ENCODE measurements at places on chromosomes 7 and 10. TPM values are rescaled to one million over a fixed set of nuclear protein-coding genes. Genes with fewer than 3 reads are reported as not detected.

ANXA8 gene
- not detected for total RNA-seq

PDK4 gene
- 13.2 TPM for total RNA-seq

CCL24 gene
- total RNA-seq: not detected

TMEM225B gene
- not detected for total RNA-seq

PRKCQ gene
- 0.33 TPM for total RNA-seq

GET4 gene
- 44.2 TPM for total RNA-seq

FAM204A gene
- total RNA-seq: 77.0 TPM

KIAA1217 gene
- total RNA-seq: 0.88 TPM

NPY4R gene
- total RNA-seq: not detected

SPDYE2 gene
- total RNA-seq: not detected

CLDN15 gene
- total RNA-seq: 3.6 TPM

DPYSL4 gene
- 14.1 TPM for total RNA-seq

RNF32 gene
- 0.14 TPM for total RNA-seq

- no peak for DNase-seq
Observed at GRCh38 chr10:100829933-100830727, 82.6 kb upstream of the SLF2 start.

DNA sequence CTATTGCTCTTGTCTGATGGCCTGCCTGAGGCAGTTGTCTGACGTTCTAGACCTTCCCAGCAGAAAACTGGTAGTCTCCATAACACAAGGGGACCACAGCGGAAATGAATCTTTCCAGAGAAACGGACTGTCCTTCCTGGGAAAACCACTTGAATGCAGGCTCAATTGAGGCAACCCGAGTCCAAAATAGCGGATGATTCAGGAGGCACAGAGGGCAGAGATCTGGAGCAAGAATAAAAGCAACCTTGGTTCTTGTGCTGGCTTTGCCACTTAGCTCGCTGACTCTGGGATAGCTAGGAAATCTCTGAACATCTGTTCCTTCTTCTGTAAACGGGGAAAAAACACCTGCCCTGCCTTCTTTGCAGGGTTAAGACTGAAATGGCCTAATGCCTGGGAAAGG is 178.8 kb downstream of the NEURL1 start:
- no peak for DNase-seq

DNA sequence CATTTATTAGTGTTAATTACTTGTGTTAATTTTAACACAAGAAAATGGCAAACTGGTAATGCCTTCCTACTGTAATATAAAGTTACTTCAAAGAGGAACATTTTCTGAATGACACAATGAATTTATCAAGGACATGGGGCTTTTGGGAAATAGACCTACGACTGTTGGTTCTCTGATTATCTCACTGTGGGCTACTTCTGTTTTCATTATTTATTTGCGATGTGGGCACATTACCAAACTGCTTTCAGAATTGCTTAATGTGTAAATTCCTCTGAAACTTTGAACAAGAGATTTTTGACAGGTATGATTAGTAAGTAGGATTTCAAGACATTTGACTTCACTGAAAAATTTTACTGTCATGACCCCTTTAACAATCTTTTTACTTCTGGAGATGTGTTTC is 535.6 kb downstream of the CNTNAP2 start:
- no peak for DNase-seq

DNA sequence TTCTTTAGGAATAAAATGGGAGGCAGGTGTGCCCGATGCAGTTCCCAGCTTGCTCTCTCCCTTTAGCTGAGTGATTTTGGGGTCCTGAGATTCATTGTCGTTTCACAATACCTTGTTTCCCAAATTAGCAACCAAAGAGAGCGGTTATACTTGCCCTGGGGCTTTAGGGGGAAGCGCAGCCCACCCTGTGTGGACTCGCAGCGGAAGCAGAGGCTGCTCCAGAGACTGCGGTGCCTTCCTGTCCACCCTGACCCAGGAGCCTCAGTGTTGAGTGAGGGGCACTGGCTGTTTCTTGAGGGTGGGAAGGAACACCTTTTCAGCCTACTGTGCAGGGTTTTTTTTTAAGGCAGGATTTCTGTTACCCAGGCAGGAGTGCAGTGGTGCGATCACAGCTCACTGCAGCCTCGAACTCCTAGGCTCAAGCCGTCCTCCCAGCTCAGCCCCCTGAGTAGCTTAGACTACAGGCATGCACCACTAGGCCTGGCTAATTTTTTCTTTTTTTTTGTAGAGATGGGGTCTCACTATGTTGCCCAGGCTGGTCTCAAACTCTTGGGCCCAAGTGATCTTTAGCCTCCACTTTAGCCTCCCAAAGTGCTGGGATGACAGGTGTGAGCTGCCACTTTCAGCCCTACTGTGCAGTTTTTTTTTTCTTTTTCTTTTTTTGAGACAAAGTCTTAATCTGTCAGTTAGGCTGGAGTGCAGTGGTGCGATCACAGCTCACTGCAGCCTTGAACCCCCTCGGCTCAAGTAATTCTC is 67.0 kb downstream of the DNAJB6 start:
- DNase-seq: no peak

- DNase-seq: no peak
Observed at GRCh38 chr10:101136007-101136707, 5.1 kb downstream of the TLX1 start.

DNA sequence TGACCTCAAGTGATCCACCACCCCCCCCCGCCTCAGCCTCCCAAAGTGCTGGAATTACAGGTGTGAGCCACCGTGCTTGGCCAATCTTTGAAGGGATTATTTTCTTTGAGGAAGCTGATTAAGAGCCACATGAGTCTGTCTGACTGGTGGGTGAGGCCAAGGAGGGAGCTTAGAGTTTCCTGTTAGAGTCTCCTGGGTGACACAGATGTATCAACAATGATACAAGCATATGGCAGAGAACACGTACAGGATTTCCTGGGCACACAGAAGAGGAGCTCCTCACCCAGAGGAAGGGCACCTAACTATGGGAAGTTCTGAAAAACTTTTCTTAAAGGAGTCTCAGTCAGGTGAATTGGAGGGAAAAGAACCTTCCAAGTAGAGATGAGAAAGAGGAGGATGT is 69.4 kb downstream of the GOLGA7B start:
- no peak for DNase-seq

GRCh38 chr10:3848775-3849635 is 64.0 kb upstream of the KLF6 start:
- no peak for DNase-seq

- DNase-seq: no peak
Observed at GRCh38 chr7:26543340-26543739, 251.7 kb downstream of the SNX10 start.

DNA sequence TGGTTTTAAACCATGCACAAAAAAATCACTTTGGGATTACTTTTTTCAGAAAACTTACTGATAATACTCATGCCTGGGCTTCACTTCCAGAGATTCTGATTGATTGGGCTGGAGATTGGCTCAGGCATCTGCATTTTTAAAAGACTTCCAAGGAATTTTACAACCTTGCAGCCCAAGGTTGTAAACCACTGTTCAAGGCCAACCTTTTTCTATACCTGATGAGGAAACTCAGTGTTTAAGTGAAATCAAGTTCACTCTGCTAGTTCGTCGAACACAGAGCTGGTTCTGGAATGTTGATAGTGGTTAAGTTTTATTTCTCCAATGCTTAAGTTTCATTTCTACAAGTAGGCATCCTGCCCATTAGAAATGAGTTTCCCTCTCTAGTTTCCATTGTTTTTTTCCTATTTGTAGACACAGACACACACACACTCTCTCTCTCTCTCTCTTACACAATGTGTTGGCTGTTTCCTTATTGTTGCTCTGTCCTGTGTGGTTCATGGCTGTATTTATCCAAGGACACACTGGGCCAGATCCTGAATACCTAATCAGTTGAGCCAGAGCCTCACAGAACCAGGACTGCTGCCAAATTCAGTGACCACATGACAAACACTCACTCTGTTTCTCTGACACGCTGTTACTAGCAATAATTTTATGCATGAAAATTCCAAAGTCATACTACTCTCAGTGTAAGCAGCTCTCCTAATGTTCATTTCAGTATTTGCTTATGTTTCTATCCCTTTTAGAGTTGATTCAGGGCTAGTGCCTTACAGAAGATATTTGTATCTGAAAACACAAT is 3.7 kb upstream of the IFIT1B start:
- peak; percentile 96 for DNase-seq

GRCh38 chr7:98314469-98314868 is 33.0 kb downstream of the BRI3 start:
- no peak for DNase-seq

- DNase-seq: no peak
Observed at GRCh38 chr10:78063236-78063635, 29.6 kb downstream of the RPS24 start.

DNA sequence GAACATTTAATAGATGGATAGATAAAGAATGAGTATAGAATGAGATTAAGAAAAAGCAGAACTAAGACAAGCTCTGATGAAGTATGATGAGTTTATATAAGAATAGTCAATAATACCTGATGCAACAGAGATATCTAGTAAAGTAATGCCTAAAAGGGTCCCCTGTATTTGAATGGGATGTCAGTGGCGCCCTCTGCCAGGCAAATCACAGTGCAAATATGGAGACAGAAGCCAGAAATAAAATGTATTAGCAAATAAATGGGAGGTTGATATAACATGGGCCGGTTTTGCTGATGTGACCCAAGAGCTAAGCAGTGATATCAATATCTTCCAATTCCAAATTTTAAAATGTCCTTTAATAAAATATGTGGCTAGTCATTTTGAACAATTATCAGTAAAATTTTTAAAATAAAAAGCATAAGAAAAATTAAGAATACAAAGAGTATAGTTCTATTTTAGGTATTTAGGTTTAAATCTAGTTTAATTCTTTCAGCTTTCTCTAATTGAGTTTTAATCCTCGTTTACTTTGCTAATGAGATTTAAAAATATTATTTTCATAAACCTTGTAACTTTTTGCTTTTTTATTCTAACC is 62.6 kb downstream of the ADK start:
- DNase-seq: no peak

DNA sequence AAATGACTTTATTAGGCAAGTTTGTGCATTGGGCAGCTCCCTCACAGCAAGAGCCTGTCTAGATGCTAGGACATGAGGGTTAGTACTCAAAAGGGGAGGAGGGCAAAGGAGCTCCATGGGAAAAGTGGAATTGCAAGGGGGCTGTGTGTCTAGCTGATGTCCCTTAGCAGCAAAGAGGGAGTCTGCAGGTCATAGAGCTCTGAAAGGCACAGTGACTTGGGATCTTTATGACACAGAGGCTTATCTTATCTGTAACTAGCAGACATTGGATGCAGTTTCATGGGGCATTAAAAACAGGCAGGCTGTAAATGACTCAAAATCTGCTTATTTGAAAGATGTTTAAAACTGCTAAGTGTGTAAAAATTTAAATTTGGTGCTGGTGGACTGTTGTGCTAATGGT is 556.2 kb upstream of the FZD8 start:
- no peak for DNase-seq

- DNase-seq: no peak
Observed at GRCh38 chr10:128466831-128467371, 340.7 kb upstream of the MKI67 start.

DNA sequence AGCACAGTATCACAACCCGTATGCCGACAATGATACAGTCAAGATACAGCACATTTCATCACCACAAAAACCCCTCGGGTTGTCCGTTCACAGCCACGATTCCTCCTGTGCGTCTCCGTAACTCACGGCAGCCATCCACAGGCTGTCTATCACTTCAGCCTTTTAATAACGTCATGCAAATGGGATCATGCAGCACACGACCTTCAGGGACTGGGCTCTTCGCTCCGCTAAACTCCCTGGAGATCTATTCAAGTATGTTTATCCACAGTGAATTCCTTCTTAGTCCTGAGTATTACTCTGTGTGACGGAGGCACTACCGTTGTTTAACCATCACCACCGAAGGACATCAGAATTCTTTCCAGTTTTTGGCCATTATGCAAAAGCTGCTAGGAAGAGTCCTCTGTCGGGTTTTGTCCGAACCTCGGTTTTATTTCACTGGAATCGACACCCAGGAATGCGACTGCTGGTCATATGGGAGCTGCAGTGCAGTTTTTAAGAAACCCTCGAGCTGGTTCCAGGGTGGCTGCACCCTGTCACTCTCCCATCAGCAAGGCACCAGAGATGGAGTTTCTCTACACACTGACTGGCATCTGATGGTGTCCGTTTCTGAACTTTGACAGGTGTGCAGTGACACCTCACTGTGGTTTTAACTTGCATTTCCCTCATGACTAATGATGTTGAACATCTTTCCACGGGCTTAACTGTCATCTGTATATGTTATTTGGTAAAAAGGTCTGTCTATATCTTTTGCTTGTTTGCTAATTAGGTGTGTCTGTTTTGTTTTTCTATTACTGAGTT is 193.6 kb downstream of the MAD1L1 start:
- DNase-seq: no peak

GRCh38 chr7:97018126-97018601 is 6.5 kb downstream of the DLX5 start:
- no peak for DNase-seq

DNA sequence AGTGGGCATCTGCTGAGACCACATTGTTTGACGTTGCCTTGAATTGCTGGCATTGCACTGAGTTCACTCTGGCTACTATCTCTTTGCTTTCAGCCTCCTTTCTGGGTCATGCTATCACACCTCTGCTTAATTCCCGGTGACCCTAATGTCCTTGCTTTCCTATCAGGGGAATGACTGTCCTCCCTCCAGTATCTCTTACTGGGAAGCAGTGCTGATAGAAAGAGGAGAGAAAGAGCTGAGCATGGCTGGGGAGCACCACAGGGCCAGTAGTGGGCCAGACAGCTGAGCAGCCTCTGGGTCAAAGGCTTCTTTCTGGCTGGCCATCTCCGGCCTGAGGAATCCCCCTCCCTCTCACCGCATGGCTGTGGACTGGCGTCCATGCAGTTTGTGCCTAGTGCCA is 428.7 kb downstream of the INHBA start:
- no peak for DNase-seq

DNA sequence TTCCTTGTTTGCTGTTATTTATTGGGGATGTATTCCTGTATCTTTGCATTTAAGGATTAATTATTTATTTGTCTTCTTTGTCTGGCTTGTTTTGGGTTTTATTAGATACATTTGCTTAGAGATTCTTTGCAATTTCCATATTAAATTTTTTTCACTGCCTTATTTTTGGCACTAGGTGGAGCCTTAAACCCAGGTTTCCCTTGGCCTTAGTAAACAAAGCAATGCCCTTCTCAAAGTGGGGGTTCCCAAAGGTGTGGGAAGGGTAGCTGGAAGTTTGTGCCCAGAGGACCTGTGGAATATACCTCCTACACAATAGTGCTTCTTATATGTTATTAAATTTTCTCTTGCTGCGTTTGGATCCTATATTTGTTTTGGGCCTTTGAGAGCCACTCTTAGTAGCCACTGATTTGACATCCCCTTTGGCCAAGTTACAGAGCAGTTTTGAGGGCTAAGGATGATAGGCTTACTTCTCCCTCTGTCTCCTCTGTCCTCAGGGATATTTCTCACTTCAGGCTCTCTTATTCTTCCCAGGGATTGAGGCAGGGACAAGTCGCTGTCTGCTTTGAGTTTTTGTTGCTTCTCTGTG is 162.3 kb downstream of the ITGB1 start:
- no peak for DNase-seq

GRCh38 chr7:91034459-91035368 is 229.5 kb upstream of the FZD1 start:
- DNase-seq: no peak

All from pulmonary artery endothelial cell (primary cell).